ENCODE measurements at places on chromosomes 16 and 17.

GRCh38 chr17:36920032-36921005 lies 17.0 kb upstream of the LHX1 start:
- no peak for DNase-seq

DNA sequence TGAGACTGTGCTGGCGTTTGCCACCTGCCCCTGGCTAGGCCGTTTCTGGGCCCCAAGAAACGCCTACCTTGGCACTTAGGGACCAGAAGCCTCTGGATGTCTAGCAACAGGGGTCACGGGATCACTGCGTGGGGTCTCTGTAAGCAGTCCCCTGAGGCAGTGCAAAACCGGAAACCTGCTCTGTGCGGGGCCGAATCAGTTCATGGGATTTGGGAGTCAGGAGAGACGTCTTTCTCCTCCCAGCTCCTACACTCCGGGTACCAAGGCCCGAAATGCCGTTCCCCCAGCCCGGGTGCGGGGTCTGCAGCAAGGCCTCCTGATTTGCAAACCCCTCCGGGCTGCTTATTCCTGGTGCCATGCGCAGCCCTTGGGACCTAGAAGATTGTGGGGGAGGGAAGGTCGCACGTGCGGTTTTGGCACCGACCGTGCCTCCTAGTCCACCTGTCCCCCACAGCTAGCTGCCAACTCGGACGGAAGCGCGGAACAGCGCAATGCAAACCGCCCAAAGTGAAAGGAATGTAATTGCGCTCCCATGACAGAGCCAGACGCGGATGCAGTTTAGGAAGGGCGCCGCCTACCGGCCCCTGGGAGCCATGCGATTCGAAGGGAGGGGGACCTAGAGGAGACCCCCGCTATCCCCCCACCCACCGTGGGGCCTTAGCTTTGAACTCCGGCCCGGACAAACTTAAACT lies 6.5 kb downstream of the IRX5 start:
- no peak for DNase-seq

DNA sequence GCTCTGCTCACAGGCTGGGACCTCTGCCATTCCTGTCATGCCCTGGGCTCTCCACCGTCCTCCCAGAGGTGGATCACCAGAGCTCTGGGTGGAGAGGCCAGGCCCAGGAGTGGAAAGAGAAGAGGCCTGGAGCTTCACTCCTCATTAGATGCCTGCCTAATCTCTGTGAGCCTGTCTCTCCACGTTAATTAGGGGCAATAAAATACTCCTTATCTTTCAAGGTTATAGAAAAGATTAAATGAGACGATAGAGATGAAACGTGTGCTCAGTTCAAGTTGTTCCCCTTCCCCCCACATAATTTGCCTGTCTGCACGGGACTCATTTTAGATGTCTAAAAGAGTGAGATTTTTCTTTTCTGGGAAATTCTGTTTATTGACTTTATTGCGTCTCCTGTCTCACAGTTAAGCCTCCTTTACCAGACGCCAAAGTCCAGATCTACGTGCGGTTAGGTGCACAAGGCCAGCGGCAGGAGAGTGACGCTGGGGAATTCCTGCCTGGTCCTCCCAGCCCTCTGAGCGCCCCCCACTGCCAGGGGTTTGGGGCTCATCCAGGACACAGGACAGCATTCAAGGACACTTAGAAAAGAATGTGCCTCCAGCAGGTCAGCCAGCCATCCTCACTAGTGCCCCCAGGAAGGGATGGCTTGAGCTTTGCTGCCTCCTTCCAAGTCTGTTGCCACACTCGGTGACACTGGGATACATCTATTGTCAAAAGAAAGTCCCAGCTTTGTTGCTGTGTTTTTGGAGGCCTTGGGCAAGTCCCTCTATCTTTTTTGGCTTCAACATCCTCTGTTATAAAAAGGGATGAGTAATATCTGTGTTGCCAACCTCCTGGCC lies 42.3 kb downstream of the TBX4 start:
- no peak for DNase-seq

DNA sequence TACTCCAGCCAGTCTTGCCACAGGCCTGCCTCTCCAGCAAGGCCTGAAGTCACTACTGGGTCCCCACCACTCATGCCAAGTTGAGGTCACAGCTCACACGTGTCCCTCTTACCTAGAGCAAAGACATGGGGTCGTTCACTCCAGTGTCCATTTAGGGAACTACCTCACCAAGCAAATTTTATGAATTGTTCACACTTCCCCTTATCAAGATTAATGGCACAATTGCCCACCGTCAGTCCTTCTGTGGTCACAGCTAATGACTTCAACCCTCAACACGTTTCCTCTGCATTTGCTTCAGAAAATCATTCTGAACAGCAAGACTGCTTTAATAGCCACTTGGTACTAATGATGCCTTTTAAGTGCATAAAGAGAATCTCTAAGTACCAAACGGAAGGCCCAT lies 14.6 kb downstream of the IRX6 start:
- no peak for DNase-seq

- DNase-seq, result no peak
Observed at GRCh38 chr16:346587-346986, 5.9 kb downstream of the AXIN1 start.

DNA sequence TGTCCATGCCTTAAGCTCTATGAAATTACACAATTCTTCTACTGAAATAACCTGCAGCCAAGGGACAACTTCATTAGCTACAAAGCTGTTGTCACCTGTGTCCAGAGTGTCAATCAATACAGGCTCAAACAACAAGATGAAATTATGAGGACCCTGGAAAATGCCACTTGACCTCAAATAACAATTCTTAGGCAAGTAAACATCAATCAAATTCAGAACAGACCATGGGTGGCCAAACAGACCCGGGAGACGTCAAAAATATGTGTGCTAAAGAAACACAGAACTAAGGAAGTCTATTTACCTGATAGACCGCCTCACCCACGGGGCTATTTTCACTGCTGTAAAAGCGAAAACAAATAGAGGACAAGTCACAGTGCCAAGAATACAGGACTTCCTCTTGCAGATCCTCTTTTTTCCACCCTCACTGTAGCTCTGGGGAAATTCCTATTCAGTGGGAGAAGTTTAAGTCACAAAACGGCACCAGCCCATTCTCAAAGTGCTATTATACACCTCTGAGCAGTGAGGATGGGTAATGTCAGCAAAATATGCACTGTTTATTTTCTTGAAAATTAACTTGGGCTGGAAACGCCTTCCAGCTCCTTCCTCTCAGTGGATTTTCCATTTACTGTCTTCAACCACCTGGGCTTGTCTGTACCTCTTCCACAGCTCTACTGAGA lies 2.7 kb downstream of the LITAF start:
- DNase-seq, result peak; percentile 29

- DNase-seq, result no peak
Observed at GRCh38 chr16:51236583-51236982, 85.5 kb upstream of the SALL1 start.

GRCh38 chr17:49823614-49824013 lies 24.3 kb downstream of the TAC4 start:
- no peak for DNase-seq

GRCh38 chr16:4733747-4734062 lies 366 bp downstream of the ANKS3 start:
- DNase-seq, result peak; percentile 2

- DNase-seq, result no peak
Observed at GRCh38 chr17:51913491-51914205, 244.9 kb downstream of the CA10 start.

- DNase-seq, result peak; percentile 67
Observed at GRCh38 chr17:28712032-28712704, 480 bp upstream of the PROCA1 start.

GRCh38 chr17:2065949-2066400 lies 11.1 kb downstream of the HIC1 start:
- no peak for DNase-seq

- peak; percentile 13 for DNase-seq
Observed at GRCh38 chr17:33520426-33521330, 227.6 kb upstream of the ASIC2 start.

DNA sequence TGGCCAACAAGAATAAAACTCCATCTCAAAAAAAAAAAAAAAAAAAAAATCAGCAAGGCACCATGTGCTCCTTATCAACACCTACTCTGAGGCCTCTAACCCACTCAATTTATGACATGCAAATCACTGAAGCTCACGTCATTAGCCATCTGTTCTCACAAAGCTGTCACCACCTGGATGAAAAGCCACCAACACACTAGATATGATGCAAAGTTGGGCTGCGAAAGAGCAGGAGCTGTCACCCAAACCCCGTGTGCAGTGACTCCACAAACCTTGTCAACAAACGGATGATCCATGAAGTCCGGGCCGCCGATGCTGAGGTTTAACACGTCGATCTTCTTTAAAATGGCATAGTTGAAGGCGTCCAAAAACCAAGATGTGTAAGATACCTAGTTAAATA lies 25.3 kb downstream of the MBTPS1 start:
- DNase-seq, result no peak

- DNase-seq, result no peak
Observed at GRCh38 chr16:85258629-85259028, 146.4 kb upstream of the CIBAR2 start.

DNA sequence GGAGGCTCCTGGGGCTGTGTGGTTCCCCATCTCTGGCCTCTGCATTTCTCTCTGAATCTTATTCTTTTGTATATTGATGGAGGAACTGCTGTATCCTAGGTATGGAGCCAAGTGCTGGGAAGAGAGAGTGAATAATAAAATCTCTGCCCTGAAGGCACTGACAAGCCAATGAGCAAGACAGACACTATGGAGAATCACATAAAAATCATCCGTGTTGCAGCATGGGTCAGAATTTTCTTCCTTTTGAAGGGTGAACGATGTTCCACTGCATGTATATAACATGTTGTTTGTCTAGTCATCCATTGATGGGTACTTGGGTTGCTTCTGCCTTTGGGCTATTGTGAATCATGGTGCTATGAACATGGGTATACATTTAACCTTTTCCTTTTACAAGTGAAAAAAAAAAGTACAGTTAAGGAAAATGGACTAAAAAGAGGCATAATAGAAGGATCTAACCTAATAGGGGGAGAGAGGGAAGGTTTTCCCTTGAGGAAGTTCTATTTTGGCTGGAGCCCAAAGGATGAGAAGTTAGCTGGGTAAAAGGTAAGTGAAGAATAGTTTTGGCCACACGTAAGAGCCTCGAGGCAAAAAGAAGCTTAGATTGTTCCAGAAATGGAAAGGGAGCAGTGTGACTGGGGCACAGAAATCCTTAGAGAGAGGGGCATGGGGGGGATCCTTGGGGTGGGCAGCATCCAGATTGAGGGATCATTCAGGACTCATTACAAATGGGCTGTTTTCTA lies 32.3 kb upstream of the GNA13 start:
- DNase-seq, result no peak

- no peak for DNase-seq
Observed at GRCh38 chr17:42362245-42362961, 25.8 kb downstream of the STAT3 start.

DNA sequence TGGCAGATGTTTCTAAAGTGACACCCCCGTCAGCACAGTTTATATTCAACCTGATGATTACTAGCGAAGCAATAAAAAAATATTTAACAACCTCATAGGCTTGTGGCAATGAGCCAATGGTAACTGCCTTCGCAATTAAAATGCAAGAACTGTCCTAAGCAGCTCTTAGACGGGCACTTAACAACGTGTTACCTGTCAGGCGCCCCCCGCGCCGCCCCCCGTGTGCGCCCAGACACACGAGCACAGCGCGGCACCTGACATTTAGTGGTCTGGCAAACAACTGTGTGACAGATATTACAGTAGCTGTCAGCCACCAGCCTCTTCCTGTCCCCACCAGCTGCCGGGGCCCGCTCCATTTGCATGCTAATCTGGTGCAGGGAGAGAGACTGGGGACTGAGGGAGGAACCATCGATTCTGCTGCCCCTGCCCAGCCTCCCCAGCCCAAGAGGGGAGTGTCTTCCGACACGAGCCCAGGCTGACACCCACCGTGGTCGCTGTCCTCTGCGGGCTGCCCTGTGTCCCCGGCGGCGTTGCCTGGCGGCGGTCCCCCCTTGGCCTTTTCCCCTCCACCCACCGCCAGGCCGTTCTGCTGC lies 12.7 kb downstream of the NDUFAF8 start:
- no peak for DNase-seq

DNA sequence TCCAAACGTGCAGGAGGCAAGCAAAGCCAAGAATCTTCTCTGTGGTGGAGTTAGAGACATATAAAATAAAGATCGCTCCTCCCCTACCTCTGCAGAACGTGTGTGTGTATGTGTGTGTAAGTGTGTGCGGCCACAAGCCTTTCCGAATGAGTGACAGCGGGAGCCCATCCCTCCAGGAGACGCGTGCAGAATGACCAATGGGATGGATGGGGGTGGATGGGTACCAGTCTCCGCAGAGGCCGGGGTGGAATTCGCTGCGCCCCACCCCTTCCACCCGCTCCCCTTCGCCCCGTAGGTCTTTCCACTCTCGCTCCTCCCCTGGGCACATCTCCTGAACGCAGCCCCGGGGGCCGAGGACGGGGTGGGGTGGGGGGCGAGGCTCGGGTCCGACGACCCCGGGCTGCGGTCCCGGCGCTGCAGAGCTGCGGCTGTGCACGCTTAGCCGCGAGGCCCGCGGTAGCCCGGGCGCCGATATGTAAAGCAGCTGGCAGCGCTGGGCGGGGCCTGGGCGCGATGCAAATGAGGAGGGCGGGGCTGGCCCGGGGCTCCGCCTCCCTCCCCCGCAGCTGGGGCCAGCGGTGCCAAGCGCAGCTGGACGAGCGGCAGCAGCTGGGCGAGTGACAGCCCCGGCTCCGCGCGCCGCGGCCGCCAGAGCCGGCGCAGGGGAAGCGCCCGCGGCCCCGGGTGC lies at the start of gene PRKCB:
Gene PRKCB, plus strand, starts transcription at position 594 of the 688 bp plus-strand sequence.
- peak; percentile 88 for DNase-seq

DNA sequence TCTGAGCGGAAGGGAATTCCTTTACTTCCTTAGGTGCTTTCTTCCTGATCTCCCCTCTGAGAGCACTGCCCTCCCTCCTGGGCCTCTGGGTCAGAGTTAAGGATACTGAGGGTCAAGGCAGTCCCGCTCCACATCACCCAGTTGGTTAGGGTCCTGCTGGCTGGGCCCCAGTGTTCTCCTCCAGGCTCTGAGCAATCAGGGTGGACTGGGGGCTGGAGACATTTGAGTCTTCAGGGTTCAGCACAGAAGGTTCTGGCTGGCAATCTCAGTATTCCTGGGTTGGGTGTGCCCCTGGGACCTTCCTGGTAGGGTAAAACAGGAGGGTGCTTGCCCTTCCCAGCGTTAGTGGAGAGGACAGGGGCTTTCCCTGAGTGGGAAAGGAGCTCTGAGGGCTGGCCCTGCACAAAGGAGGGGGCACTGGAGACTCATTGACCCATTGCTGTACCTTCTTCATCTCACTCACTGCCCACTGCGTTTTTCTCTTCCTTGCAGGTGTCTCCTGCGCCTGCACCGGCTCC lies 448 bp downstream of the MT1M start:
- DNase-seq, result no peak

- no peak for DNase-seq
Observed at GRCh38 chr17:63189930-63190329, 223.9 kb downstream of the TANC2 start.
